Cortex of kidney (tissue), 1 donor: ENCODE measurements at places on chromosomes 2 and 18.

GRCh38 chr2:109386004-109386695 is 227.6 kb downstream of the SEPTIN10 start:
- no peak for DNase-seq

DNA sequence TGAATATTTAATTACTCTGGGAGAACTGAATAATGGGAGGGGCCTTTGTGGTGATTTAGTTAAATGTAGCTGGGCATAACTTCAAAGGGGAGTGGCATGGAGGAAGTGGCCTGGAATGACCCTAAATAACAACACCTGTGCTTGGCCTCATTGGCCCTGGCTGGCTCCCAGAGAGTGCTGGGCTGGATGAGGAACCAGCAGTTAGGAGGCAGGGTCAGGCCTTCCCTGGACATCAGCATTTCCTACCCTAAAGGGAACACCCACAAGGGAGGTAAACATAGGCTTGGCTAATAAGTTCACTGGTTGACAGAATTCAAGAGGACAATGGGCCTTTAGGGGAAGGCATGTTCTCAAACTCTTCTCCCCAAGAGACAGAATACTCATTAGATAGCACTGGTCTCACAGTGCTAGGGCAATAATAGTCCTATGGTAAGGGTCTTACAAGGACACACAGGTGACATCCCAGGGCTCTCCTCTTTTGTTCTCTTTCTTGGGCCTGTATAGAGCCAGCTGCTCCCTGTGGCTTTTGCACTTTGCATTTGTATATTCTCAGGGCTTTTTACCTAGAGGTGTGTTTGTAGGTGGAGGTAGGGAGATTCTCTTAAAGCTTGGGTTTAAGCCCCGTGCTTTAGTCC is 106.8 kb downstream of the ZNF519 start:
- no peak for DNase-seq

GRCh38 chr18:76619261-76619620 is 124.2 kb upstream of the ZNF516 start:
- DNase-seq: no peak

DNA sequence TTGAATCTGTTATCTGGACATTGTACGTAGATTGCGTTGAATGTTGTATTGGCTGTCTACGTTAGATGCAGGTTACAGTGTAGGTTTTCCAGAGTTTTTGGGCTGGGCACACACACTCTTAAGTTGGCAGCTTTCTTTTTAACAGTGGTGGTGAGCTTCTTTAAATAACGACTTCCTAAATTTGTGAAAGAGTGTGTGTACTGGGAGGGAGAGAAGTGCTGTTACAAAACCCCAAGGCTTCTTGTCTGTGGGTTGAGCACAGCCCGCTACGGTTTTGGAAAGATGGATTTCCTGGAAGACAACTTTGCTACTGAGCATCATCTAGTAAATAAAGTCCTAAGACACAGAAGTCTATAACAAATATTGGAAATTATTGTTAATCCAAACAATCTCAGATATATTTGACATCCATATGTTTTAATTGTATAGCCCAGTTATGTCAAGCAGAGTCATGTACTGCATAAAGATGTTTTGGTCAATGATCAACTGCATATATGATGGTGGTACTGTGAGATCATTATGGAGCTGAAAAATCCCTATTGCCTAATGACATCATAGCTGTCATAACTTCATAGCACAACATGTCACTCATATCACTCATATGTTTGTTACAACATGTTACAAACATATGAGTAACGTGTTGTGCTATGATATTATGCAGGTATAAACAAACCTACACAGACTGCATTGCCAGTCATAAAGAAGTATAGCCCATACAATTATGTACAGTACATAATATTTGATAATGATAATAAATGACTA is 7.9 kb upstream of the THUMPD2 start:
- no peak for DNase-seq

DNA sequence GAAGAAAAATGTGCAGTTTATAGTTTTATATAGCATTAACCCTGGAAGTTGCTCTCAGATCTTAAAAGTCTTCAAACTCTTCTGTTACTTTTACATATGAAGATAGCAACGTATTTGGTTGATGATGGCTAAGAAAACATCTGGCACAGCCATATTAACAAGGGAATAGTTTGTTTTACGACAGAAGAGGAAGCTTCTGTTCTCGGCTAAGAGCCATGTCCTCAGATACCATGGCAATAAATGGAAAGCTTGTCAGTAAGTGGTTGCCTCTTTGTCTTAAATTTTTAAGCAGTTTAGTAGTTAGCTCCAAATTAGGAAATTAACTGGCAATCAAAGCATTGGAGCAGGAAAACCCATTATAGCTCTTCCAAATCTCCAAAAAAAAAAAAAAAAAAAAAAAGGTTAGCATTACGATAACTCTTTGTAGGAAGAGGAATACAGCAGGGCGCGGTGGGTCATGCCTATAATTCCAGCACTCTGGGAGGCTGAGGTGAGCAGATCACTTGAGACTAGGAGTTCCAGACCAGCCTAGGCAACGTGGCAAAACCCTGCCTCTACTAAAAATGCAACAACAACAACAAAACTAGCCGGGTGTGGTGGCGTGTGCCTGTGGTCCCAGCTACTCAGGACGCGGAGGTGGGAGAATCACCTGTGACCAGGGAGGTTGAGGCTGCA is 4.5 kb upstream of the STON1 start:
- no peak for DNase-seq

DNA sequence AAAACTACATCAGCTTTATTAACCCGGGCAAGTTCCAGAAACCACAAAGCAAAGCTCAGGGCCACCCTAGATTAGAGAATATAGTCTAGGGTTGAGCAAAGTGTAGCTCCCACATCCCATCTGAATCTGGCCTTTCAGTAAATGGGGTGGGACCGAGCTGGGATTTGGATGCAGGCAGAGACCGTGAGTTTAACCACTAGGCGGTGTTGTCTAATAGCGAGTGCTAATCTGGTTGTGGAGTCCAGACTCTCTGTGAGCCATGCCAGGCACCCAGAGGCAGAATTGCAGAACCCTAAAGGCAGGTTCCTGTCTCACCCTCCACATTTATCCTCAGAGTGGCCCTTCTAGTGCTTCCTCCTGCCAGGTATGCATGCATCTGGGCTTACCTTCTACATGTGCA is 435.9 kb downstream of the TSN start:
- DNase-seq: no peak

DNA sequence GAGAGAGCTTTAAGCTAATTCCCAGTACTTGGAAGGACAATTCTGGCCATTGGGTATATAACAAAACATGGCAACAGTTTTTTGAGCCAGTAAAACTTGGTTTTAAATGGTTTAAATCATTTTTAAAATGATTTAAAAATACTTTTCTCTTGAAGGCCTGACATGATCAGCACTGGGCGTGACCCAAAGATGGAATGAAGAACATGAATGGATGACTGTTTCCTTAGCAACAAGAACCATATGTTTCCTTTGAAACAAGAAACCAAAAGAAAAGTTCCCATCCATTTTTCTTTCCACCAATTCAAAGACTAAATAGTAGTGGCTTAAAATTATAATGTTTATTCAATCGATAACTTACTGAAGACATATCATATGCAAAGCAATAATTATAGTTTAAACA is 348.3 kb upstream of the FIGN start:
- no peak for DNase-seq

DNA sequence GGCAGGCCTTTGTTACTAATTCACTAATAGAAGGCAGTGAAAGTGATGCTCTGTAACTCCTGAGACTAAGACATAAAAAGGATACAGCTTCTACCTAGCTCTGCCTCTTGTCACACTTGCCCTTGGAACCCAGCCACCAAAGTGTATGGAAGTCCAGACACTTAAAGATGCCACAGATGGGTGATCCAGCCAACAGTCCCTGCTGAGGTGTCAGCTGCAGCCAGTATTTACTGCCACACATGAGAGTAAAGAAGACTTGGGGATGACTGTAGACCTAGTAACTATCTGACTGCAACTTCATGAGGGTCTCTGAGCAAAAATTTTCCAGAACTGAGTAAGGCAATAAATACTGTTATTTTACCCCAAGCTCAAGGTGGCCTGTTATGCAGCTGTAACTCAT is 8.8 kb downstream of the IMMT start:
- no peak for DNase-seq

- no peak for DNase-seq
Measured at GRCh38 chr18:50707855-50708469, 111.9 kb downstream of the MRO start.

DNA sequence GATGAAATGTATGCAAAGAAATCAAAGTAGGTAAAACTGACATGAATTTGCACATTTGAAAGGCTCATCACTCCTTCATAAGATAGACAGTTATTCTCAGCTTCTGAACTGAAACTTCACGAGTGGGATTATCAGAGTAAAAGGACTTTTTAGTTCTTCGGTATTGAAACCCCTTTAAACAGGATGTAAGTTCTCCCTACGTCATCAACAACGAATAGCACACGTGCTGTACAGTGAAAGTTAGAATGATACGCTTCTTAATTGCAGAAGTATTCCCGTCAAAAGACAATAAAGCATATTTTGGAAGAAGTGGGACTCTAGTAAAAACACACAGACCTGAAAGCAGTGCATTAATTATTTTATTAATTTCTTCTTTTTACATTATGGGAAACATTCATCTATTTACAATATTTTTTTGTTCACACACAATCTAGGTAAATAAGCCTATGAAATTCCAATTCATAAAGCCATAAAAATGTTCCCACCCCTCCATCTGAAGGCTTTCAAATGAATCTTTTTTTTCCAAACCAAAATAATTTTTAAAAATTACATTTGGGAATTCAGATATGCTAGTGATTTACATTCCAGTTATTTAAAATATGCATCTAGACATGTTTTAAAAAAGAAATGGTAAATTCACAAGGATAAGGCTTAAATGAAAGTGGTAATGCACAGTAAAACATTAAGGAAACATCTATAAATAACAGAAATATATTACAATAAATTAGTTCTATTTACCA is 45.9 kb downstream of the TGIF1 start:
- DNase-seq: no peak

GRCh38 chr2:219362524-219363164 is 25.1 kb downstream of the DNPEP start:
- no peak for DNase-seq

- no peak for DNase-seq
Measured at GRCh38 chr2:240952496-240953246, 45.7 kb upstream of the SNED1 start.

DNA sequence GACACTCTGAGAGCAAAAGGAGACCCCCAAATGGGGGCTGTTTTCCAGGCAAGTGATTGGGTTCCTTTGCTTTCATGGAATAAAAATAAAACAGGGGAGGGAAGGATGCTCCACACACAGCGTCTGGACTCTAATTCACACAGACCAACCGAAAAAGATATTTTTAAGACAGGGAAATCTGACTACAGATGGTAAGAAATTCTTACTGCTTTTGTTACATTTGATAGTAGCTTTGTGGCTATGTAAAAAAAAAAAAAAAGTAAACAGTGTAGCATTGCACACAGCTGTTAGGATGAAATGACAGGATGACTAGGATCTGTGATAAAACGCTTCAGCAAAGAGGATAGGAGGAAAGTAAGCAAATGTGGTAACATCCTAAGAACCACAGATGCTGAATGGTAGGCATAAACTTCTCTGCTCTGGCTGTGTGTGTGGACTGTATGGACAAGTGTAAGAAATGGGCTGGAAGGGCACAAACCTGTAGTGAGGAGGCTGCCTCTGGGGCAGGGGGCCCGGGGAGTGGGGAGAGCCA is 207.6 kb downstream of the ANAPC1 start:
- no peak for DNase-seq

DNA sequence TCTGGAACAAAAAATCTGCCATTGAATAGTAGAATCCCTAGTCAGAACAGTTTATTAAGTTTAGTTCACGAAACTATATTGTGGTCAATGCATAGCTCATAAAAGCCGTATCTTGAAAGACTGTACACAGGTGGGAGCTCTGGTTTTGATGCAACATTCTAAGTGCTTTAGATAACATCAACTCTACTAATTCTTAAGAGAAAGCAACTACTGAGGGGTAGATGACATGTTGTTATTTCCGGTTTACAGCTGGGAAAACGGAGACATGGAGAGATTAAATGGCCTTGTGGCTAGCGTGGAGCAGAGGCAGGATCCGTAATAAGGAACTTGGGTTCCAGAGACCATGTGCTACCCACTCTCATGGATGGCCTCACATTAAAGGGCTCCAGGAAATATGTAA is 4.2 kb upstream of the ITGA6 start:
- no peak for DNase-seq

GRCh38 chr2:129443235-129443864 is 536.1 kb upstream of the RAB6C start:
- DNase-seq: no peak

DNA sequence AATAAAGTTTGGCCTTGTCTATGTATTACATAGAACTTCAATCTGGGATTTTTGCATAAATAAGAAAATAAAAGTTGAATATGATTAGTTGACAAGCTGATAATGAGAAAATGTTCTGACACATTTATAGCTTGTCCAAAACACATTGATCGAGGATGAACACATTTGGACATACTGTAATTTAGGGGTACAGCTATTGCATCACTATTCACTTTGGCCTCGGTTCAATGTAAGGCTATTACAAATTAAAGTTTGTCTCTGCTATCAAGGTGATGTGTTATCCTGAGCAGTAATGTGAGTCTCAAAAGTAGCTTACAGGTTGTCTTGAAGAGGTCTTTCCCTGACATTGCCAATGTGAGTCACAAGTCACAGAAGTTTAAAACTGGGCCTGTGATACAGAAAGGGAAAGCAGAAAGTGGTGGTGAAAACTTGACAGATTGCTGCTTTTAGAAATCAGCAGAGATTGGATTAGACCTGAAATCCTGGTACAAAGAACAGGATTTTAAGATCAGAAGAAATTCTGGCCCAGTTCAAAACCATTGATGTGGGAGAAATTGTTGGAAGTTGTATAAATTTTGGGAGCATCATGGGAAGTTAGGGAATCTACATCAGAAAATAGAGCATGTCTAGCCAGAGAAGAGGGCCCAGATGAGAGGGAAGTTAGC is 674.1 kb downstream of the NYAP2 start:
- DNase-seq: no peak

- no peak for DNase-seq
Measured at GRCh38 chr2:150475479-150476250, 11.8 kb downstream of the RND3 start.

DNA sequence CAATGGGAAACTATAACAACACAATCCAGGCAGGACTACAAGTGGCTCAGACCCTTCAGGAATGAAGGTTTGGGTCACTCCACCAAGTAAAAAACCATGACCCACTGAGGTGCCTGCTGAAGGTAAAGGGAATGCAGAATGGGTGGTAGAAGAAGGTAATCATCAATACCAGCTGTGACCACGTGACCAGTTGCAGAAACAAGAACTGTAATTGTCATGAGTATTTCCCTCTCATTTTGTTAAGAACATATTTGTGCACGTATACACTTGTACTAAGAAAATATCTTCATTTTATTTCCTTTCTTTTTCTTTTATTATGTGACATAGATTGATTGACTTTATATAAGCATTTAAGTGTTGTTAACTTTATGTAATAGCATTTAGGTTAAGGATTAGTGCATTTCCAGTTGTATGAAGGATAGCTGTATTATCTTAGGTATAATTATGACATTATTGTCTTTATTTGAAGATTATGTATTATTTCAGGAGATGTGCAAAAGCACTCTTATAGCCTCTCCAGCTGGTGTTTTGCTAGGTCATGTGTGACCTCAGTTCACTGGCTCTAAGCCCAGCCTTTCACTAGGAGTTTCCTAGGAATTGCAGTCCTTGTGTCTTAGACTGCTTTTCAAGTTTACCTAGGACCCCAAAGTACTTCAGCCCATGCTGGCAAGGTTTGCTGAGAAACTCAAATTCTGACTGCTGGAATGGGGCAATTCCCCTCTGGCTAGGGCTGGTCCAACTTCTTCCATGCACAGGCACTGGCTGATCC is 125.7 kb upstream of the DPP10 start:
- no peak for DNase-seq
